ENCODE measurements at places on chromosomes 11 and 22.
A peak's percentile ranks its signal among the peaks of the same experiment; 100 is the strongest.

DNA sequence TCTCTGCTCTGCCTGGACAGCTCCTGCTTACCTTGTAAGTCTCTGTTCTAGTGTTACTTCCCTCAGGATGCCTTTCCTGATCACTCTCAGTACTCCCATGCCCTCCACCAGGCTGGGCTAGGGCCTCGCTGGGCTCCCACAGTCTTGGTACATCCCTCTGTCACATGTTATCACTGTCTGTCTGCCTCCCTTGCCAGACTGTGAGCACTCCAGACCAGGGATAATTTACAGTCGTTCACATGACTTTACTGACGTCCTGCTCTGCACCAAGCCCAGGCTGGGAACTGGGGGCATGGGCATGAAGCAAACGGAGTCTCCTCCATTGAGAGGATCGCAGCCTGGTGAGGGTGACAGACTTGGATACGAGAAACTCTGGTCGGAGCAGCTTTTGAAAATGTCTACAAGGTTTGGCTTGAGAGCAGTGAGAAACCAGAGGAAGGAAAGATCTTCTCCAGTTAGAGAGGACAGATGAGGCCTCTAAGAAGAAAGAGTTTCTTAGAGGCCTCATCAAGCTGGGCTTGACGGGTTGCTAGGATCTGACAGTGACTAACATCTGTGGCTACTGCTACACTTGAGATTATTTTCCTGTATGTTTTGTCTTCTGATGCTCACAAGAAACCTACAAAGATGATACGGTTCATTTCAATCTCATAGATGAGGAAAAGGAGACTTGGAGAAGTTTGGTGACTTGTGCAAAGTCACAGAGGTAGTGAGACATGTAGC, 12.5 kb downstream of the USP35 start:
- no peak for DNase-seq

- DNase-seq: no peak
Measured at GRCh38 chr11:117633186-117633754, 163.7 kb downstream of the DSCAML1 start.

GRCh38 chr11:69292221-69292648, 1.7 kb upstream of the MYEOV start:
- DNase-seq: peak; percentile 27

- no peak for DNase-seq
Measured at GRCh38 chr22:40757071-40757470, 62.1 kb downstream of the SLC25A17 start.

GRCh38 chr22:46018859-46019258, 41.9 kb upstream of the WNT7B start:
- DNase-seq: no peak

GRCh38 chr11:128417607-128418324, 169.6 kb downstream of the ETS1 start:
- DNase-seq: no peak

DNA sequence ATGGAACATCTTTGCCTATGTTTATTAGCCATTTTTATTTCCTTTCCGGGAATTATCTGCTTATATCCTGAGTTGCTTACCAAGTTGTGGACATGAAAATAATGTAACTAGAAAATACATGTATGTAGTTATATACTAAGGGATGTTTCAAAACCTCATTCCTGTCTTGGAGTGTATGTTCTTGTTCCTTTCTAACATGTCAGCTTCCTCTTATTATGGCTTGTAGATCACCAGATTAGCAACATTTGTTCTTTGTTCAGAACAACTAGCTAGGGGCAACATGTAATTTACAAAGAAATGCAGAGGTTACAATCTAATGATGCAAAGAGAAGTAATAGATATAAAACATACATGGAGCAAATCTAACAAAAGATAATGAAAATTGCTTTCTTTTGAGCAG, 13.1 kb upstream of the TMEM123 start:
- DNase-seq: no peak

GRCh38 chr11:86877503-86877902, 77.2 kb downstream of the PRSS23 start:
- no peak for DNase-seq

GRCh38 chr22:36541831-36542411, 13.0 kb upstream of the EIF3D start:
- DNase-seq: no peak

- DNase-seq: no peak
Measured at GRCh38 chr11:121453589-121454299, 977 bp upstream of the SORL1-AS1 start.

GRCh38 chr22:44975427-44976262, 34.2 kb downstream of the PHF21B start:
- peak; percentile 72 for DNase-seq

DNA sequence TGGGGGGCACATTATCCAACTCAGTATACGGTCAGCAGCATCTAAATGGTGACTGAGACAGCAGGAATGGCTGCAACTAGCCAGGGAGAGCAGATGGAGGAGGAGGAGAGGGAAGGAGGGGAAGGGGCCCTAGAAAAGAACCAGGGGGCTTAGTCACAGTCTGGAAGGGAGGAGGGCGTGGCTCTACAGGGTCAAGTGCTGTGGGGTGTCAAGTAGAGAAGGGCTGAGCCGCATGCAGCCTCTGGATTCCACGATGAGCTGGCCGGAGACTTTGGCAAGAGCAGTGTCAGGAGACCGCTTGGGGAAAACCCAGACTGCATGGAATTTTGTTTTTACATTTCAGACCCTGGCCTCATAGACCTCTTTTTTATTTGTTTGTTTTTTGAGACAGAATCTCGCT, 25.8 kb upstream of the PPFIA1 start:
- no peak for DNase-seq

All from activated T-helper 1 cell treated with anti-CD3 and anti-CD28 coated beads, Interleukin-12 subunit alpha, Interleukin-12 subunit beta, Interleukin-2, Interleukin-4 antibody, amounts not matched to agents 30 ng/mL and 10 ng/mL and 1 ng/mL, durations not matched to agents 14 hours and 24 hours and 36 hours (primary cell).